ENCODE measurements at places on chromosomes 6 and 20.

- DNase-seq, result no peak
Measured at GRCh38 chr6:13917141-13917540, 7.6 kb upstream of the RNF182 start.

- DNase-seq, result no peak
Measured at GRCh38 chr6:38480036-38480435, 159.7 kb downstream of the BTBD9 start.

DNA sequence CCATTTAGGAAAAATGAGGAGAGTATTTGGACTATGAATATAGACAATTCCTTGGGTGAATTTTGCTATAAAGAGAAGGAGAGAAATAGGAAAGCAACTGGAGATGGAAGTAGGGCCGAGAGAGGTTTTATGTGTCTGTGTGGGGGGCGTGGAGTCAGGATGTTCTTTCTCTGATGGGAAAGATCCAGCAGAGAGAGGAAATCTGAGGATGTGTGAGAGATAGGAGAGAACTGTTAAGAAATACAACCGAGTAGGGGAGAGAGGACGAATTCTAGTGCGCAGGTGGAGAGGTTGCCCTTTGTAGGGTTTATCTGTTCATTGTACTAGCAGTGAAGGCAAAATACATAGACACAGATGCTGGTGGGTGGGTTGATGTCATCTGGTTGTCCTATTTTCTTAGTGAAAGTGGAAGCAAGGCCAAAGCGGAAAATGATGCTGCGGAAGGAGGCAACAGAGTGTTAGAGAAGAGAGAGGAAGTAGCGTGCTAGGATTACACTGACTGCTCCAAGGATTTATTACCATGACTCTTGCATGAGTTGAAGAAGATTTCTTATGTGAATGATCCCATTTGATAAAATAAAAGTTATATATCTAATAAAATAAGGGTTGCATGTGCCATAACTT is 57.7 kb downstream of the CLVS2 start:
- no peak for DNase-seq

- DNase-seq, result no peak
Measured at GRCh38 chr6:168498161-168498843, 57.3 kb downstream of the SMOC2 start.

DNA sequence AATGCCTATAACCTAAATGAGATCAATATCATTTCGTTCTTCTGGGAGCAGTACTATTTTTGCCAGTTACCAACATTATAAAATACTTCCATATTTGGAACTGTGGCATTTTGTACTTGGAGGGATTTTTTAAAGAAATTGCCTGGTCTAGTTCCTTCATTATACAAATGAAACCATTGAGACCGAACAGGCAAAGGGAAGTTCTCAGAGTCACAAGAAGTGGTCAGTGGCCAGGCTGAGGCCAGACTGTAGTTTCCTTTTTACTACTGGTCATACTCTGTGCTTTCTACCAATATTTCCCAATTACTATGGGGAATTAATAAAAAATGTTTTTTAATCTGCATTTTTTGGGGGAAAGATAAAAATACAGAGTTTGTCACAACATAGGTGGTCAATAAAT is 332.0 kb downstream of the NRN1 start:
- no peak for DNase-seq

- DNase-seq, result no peak
Measured at GRCh38 chr20:63160641-63161175, 55.2 kb downstream of the YTHDF1 start.

DNA sequence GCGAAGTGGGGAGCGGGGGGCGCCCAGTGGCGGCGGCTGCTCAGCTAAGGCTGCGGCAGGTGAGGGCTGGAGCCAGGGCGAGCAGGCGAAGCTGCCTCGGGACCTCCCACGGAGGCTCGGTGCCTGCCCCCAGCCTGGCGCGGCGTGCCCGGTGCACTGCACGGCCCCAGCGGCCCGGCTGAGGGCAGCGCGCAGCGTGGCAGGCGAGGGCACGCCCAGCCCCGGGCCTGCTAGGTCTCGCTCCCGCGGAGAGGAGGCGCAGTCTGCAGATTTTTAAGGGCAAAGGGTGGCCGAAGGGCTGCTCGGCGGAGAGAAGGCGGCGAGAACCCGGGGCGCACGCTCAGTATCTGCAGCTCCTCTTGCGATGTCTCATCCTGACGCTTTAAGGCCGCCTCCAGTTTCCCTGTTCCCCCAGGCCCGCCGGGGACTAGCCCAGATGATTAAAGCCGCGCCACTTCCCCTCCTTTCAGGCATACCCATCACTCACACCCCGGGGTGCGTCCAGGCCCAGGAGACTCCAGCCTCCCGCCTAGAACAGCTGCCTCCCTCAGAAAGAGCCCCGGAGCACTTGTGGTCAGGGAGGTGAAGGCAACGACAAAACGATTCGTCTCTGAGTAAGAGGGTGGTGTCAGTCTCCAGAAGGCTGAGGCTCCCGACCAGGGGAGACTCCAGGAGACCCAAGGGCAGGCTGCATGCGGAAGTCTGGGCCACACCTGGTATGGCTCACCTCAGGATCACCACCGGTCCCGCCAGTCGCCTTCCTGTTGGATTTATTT is at the start of gene FERMT1:
TSS of gene FERMT1 (minus strand) at position 158 of the 776 bp plus-strand sequence. CDS start 3,476 bp downstream, outside the sequence.
- no peak for DNase-seq

DNA sequence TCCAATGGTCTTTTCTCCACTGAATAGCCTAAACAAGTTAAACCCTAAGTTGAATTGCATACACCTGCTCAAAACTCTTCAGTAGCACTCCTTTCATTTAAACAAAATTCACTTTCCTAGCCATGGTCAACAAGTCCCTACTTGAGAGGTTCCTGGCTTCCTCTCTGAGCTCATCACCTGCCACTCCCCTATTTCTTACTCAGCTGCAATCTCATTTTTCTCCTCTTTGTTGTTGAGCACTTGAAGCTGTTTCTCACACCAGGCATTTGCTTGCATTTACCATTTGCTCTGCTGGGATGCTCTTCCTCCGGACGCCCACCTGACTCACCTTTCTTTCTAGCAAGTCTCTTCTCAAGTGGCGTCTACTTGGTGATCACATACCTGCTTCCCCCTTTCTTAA is 38.5 kb downstream of the EDN1 start:
- DNase-seq, result no peak

DNA sequence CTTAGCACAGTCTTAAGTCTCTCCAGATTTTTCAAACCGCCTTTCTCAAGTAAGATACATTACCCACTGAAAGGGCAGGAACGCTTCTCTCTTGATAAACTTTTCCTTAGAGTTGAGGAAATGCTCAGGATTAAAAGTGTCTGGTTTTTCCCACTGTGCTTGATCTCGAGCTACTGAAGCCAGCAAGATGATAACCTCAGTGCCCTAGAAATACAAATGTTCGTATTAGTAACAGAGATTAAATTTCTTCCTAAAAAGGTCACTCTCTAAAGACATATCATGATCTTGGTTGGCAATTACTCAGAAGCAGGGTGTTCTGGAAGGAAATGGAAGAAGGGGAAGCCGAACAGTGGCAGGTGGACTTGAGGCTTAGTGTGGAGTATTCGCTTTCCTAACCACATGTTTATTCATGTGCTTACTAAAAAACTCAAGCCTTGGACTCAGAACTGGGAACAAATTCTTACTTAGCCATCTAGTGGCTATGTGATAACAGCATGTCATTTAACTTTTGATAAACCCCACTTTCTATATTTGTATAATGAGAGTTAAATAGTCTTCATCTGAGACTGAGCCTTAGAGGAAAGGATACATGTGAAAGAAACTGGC is 20.1 kb downstream of the C6orf141 start:
- DNase-seq, result no peak

GRCh38 chr20:57262301-57262700 is 4.1 kb downstream of the BMP7 start:
- no peak for DNase-seq

- DNase-seq, result no peak
Measured at GRCh38 chr6:116512111-116512559, 696 bp downstream of the CALHM5 start.

GRCh38 chr20:8393381-8393780 is 261.3 kb downstream of the PLCB1 start:
- no peak for DNase-seq

DNA sequence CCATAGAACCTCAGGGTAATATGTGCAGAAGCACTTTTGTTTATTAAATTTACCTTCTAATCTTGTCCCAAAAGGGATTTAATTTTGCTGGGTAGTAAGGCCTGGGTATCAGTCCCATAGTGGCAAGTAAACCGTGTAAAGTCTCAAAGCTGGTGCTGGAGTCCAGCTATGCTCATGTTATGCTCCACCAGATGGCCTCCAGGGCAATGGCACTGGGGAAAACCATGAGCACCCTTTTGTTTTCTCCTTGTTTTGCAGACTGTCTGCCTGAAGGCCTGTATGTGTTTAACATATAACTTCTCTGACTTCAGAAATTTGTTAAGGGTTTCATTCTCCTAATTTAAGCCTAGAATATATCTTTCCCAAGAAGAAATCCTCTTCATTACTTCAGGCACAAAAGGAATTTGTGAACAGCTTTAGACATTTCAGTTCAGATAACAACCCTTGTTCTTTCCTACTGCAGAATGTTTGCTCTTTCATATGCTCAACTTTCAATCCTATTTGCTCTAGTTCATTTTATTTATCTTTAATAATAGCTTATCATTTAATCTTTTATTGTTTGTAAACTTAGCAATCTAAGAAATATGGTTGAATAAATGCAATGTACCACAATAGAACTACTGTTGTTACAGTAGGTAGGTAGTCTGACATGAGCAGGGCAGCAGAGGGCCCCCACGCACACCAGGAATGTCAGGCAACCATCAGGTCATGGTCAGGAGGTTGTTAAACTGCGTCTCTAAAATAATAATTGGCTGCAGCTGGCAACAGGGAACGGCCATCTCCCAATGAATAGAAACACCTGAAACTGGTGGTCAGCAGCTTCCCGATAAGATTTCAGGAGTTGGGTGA is 162.8 kb downstream of the TENT5A start:
- DNase-seq, result no peak

DNA sequence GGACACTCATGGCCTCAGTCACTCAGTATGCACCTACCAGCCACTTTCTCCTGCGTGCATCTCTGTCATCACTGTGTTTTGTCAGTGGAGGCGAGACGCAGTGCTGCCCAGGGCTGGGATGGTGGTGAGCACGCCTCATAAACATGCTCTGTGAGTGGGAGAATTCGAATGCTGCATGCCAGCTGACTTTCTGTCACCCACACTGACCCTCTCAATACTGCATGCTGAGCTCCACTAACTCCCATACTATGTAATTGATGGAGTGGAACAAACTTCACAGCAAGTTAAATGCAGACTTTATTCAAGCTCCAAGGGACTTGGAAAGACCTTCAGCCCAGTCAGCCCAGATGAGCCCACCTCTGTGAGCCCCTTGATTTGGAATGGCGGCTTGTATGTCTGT is 22.7 kb upstream of the GGTLC1 start:
- no peak for DNase-seq

GRCh38 chr6:136527831-136528230 is 22.4 kb downstream of the MAP7 start:
- DNase-seq, result no peak

- DNase-seq, result no peak
Measured at GRCh38 chr6:155050311-155050710, 55.2 kb downstream of the TIAM2 start.

DNA sequence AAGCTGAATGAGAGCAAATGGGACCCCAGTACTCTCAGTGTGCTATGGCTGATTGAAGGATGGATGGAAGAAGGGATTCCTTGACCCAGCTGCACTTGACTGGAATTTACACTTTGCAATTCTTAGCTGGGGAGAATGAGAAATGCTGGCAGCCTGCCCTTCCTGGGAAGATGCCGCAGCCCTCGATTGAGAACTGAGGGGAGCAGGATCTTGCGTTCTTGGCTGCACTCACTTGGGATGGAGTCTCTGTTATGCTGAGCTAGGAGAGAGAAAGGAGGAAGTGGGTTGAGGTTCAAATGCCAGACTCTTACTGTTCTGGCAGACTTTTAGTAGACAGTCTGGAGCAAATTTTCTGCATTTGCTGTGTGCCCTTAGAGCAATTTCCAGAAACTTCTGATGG is 221.2 kb downstream of the FNDC1 start:
- DNase-seq, result no peak

DNA sequence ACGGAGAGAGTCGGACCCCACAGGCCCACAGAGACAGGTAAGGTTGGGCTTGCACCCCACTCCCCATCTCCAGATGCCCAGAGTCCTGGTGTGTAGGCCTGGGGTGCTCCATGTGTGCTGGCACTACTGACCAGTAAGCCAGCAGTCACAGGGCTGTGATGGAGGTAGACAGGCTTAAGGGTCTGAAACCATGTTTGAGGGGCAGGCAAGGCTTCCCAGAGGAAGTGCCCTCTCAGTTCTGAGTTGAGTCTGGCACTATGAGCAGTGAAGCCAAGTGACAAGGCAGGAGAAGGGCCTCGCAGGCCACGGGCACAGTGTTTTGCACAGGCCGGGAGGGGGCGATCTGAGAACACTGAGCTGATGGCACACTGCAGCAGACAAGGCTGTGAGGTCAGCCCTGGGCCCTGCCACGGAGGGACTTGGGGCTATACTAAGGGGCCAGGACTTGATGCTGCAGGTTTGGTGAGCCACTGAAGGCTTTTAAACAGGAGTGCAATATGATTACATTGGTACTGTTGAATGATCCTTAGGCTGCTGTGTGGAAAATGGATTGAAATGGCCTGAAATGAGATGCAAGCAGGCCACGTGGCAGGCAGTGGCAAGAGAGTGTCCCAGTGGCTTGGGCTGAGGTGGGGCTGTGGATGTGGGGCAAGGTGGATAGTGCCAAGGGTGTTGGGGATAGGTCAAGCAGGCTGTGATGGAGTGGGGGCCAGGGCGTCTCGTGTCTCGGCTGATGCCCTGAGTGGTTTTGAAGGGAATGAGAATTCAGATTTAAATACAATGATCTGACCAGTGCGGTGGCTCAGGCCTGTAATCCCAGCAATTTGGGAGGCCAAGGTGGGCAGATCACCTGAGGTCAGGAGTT is 20.3 kb downstream of the TTBK1 start:
- peak; percentile 40 for DNase-seq

- peak; percentile 4 for DNase-seq
Measured at GRCh38 chr20:19583532-19584175, 174.4 kb upstream of the RIN2 start.

DNA sequence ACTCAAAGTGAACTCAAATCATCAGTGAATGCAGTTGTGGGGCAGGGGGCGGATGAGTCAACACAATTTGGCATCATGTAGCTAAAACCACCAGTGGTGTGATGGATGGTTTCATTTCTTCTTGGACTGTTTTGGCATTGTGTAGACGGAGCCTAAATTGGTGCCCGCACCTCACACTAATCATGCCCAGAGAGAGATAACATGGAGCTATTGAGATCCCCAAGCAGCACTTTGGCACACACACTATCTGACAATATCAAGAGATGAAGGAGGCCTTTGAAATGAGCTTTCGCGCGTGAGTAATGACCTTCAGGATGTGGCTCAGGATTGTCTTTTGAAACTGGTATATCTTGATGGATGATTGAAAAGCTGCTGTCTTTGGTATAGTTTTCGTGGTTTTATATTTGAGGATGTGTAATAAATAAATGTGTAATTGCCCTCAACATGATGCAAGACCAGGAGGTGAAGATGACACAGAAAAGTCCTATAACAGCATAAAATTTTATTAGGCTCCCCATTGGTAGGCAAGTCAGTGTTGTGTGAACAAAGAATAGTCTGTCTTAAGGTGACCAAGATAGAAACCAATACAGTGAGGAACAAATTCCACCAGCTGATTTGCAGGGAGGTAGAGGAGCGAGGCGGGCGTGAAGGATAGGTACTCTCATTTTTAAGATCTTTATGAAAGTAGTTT is 174.2 kb downstream of the TSHZ2 start:
- DNase-seq, result no peak

Measured in stimulated activated CD8-positive, alpha-beta memory T cell treated with anti-CD3 and anti-CD28 coated beads, Interleukin-7, amount 100 ng/mL, for 1 hour (primary cell).